ENCODE measurements at places on chromosomes 2 and 18. TPM values are rescaled to one million over a fixed set of nuclear protein-coding genes. Genes with fewer than 3 reads are reported as not detected.

DNA sequence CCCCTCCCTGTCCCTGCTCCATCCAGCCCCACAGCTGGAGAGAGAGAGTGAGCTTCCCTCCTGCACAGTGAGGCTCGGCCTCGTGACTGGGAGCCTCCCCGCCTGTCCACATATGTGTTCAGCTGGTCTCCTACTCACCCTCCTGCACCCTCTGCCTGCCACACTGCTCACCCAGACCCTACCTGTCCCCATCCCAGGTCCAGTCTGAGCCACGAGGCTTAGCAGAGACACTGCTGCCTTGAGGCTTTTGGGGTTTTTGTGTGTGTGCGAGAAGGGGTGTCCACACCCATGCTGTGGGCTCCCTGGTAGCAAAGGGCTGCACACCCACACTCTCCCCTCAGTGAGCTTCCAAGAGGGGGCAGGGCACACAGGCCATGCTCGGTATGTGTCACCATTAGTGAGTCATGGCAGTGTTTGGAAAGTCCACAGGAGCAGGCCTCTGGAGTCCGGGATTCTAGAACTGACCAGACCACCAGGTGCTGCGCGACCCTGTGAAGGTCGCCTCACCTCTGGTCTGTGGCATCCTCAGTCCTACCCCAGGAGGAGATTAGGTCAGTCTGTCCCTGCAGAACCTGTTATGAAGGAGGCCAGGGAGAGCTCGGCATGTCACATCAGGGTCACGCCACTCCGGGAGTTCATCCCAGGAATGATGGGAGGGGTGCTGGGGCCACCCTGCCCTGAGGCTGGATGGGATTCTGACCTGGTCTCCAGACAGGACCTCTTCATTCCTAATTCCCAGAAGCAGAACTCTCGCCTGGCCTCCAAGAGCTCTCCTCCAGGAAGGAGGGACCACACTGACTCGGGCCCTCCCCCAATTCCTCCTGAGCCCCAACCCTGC is 39.9 kb upstream of the SMAD7 start:
- DNase-seq, result no peak

RUFY4 gene
- not detected for total RNA-seq

GRCh38 chr2:74259191-74259590 is 60.8 kb downstream of the MTHFD2 start:
- no peak for DNase-seq

- no peak for DNase-seq
These were observed 11.9 kb upstream of the SLC14A1 start for GRCh38 chr18:45712061-45712460.

GRCh38 chr18:39259736-39260135 is 1694.1 kb upstream of the CELF4 start:
- no peak for DNase-seq

- DNase-seq, result no peak
These were observed 58.6 kb downstream of the TSHZ1 start for GRCh38 chr18:75269124-75269680.

- DNase-seq, result no peak
These were observed 9.2 kb downstream of the GRP start for GRCh38 chr18:59229191-59229590.

ECEL1 gene
- not detected for total RNA-seq

DNA sequence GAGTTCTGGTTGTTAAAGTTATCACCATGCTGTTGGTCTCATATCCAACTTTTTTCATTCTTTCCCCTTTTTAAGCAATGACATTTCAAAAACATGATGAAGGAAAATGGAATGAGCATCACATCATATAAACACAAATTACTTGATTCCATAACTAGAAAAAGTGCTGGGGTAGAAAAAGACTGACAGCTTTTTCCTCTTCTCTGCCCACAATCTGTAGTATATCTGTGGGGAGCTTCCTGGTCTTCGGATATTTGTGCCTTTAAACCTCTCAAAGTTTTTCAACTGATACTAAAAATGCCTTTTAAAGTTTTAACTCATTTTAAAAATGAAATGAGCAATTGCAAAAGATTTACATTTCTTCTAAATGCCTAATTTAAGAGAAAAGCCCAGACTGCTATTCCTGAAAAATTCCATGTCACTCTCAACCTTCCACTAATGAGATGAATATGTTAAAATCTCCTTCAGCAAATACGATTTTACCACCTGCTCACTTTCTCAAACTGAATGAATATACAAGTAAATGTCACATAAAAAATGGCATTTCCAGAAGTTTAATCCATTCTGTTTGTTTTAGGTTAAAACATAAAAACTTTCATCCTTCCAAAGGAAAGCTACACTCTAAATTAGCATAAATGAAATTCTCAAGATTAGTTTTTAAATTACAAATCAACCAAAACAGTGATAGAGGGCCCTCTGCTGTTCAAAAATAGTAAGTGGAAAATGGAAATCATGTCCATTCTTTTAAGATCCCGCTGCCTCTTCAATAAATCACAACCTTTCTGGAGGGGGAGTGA is 2.1 kb downstream of the DNAH7 start:
- no peak for DNase-seq

DNA sequence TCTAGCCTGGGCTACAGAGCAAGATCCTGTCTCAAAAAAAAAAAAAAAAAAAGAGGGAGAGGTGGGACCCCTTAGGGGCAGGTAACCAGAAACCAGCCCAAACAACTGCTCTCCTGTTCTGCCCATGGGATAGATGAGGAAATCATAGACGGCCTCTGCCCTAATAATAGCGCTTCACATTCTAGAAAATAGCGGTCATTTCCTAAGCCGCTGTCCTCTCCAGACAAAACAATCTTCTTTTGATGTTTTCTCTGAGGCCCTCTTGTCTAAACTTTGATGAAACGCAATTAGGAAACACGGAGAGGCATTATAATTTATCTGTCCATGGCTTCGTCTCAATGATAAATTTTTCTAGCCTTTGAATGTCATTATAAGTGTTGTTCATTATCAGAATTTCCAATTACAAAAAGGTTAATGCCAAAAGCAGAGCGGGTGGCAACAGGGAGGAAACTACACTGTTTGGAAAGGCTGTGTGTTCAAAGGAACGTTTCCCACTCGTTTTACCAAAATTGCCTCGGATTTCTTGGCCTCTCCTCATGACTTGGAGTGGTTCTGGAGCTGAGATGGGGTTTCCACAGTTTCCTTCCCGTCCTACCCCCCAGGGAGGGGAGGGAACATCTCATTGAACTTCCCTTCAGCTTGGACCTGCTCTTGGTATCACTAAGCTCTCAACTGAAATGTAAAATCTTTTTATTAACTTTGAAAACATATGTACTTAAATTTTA is 151.6 kb upstream of the ZNF236 start:
- no peak for DNase-seq

DNA sequence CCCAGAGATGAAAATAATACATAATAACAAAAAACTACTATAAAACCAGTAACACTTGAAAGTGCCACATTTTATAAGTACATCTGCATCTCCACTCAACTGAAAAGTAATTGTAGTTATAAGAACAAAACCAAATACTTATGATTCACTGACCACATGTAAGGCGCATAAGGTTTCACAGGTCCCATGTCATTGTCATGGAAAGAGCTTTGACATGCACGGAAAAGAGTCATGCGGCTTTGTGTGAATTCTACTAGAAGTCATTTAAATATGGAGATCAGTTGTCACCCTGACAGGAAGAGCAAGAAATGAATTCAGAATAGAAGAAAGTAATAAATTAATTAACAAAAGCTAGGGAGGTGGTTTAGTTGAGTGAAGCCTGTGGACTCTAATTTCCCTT is 459.1 kb downstream of the CDH2 start:
- DNase-seq, result no peak

DNA sequence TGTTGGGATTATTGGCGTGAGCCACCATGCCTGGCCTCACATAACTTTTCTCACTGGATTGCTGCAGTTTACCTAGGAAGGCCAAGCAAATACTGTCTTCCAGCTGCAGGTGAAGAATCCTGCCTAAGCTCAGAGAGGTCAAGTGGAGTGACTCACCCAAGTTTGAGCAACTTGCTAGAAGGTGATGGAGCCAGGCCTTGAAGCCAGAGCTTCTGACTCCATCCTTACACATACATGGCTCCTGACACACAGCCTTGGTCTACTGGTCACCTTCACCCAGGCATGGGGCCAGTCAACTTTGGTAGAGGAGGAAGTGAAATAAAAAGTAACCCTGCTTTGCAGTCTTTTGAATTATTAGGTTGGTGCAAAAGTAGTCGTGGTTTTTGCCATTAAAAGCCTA is 93.5 kb downstream of the VWA3B start:
- DNase-seq, result no peak

PSTPIP2 gene
- 6.0 TPM for total RNA-seq

DNA sequence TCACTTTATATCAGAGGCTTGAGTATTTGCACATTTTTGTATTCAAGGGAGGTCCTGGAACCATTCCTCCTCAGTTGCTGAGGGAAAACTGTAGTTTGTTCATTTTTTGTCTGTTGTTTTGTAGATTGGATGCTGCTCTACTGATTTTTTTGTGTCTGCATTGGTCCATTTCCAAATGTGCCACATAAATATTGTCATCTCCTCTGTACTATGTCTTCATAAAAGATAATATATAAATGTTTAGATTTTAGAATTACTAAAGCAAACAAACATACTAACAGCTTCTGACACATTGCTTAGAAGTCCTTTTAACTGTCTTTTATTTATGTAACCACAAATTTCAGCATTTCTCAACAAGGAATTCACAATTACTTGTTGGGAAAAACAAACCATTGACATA is 356.8 kb downstream of the PLCL1 start:
- DNase-seq, result no peak

IAH1 gene
- 32.8 TPM for total RNA-seq
